ENCODE measurements at places on chromosomes 6 and 20. TPM values are rescaled to one million over a fixed set of nuclear protein-coding genes. Genes with fewer than 3 reads are reported as not detected.

Gene PHACTR3
- total RNA-seq: not detected

Gene SMOC2
- not detected for total RNA-seq

Gene CNR1
- 0.33 TPM for total RNA-seq

Gene ATP6V1G2
- 0.62 TPM for total RNA-seq

Gene HLA-DRA
- not detected for total RNA-seq

Gene PRKN
- total RNA-seq: 0.10 TPM

Gene TRAPPC3L
- not detected for total RNA-seq

Gene F13A1
- not detected for total RNA-seq

Gene OR12D3
- not detected for total RNA-seq

Gene SLC26A8
- total RNA-seq: not detected

Gene EGFL8
- 1.7 TPM for total RNA-seq

Gene FOXQ1
- total RNA-seq: 3.7 TPM

Gene NFKBIE
- 14.8 TPM for total RNA-seq

Gene EDN3
- total RNA-seq: 0.10 TPM

Gene MLIP
- not detected for total RNA-seq

Gene RAMACL
- 0.23 TPM for total RNA-seq

Gene MAPK13
- 1.1 TPM for total RNA-seq

Gene FAM83B
- total RNA-seq: 0.07 TPM

Gene TMEM217
- total RNA-seq: 0.99 TPM

Gene TP53INP2
- 7.4 TPM for total RNA-seq

Gene PAQR8
- 1.1 TPM for total RNA-seq

Gene DNAAF9
- 3.7 TPM for total RNA-seq

Gene TREML2
- not detected for total RNA-seq

Gene EPPIN
- total RNA-seq: not detected

Gene SEMG1
- not detected for total RNA-seq

Gene GPR6
- not detected for total RNA-seq

Gene HAO1
- total RNA-seq: not detected
